ENCODE measurements at places on chromosomes 4 and X.

DNA sequence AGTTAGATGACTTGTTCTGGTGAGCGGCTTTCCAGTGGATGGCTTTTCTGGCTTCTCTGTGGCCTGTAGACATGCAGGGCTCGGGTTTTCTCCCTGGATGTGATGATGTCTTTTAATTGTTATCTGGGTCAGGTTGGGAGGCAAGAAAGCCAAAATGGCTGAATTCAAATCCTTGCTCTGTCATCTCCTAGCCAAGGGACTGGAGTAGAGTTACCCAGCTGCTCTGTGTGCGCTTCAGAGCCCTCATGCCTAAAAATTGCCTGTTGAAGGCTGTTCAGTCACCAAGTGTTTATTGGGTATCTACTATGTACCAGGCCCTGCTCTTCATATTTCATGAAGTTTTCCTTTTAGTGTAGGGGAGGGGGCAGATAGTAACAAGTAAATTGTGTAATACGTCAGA is 7.3 kb downstream of the DCUN1D4 start:
- no peak for DNase-seq

DNA sequence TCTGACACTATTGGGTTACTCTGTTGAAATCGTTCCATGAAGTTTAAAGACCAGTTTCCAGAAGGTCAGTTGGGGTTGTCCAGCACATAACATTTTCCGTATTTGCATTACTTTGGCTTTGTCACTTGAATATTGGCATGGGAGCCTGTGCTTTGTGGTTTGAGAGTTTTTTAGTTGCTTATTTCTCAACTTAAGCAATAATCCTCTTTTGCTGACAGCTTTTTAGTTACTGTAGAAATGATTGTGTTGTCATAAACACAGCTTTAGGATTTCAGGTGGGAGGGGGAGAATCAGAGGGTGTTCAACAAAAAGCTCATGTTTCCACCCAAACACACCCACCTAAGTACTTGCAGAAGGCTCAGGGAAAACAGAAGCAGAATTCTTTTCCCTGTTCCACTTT is 210.7 kb upstream of the TLL1 start:
- DNase-seq, result no peak

DNA sequence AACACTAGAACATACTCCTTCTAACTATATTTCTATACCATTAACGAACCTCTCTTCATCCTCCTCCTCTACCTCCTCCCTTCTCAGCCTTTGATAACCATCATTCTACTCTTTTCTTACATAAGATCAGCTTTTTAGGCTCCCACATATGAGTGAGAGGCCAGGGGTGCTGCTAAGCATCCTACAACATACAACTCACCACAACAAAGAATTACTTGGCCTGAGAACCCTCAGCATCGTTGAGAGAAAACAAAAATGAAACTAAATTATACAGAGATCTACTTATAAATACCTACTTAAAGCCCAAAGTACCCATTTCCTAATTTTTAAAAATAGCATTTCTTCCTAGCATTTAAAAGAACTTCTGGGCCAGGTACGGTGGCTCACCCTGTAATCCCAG is 77.7 kb downstream of the CC2D2A start:
- no peak for DNase-seq

DNA sequence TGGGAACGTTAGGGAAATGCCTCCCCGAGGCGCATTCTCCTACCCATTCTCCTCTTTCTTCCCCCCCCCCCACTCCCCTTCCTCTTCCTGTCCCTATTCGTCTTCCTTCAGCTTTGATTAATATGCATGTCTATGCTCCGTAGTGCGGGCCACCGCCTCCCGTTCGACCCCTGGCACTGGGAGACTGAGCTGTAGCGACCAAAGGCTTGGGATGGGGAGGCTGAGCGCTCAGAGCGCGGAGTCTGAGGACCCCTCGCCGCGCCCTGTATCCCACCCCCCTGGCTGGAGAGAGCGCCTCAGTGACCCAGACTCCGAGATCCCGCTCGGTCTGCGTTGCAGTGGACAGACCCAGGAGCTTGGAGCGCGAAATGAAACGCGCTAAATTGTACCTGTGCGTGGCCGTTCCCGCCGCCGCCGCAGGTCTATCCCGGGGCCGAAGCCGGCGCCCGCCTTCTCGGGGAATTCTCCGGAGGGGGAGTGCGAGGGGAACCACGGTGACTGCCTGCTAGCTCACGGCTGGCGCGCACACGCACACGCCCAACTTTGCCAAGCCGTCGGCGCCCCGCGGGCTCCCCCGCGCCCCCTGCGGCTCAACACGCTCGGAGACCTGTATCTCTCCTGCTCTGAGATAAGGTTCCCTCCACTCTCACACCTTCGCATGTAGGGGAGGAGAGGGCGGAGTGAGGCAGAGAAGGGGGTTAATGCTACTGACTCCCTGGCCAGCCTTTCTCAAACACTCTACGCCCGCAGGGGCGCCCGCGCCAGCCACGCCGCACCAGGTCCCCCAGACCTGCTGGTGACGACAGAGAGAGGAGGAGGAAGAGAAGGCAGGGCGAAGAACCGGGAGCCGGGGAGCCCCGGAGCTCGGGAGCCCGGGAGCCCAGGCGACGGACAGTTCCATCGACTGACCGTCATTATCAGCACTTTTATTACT is 1.5 kb upstream of the PTCHD1 start:
- DNase-seq, result no peak

- DNase-seq, result no peak
These were observed 115.1 kb upstream of the SFRP2 start for GRCh38 chr4:153904011-153904410.

GRCh38 chr4:53589511-53589910 is 1.8 kb downstream of the LNX1 start:
- DNase-seq, result no peak

DNA sequence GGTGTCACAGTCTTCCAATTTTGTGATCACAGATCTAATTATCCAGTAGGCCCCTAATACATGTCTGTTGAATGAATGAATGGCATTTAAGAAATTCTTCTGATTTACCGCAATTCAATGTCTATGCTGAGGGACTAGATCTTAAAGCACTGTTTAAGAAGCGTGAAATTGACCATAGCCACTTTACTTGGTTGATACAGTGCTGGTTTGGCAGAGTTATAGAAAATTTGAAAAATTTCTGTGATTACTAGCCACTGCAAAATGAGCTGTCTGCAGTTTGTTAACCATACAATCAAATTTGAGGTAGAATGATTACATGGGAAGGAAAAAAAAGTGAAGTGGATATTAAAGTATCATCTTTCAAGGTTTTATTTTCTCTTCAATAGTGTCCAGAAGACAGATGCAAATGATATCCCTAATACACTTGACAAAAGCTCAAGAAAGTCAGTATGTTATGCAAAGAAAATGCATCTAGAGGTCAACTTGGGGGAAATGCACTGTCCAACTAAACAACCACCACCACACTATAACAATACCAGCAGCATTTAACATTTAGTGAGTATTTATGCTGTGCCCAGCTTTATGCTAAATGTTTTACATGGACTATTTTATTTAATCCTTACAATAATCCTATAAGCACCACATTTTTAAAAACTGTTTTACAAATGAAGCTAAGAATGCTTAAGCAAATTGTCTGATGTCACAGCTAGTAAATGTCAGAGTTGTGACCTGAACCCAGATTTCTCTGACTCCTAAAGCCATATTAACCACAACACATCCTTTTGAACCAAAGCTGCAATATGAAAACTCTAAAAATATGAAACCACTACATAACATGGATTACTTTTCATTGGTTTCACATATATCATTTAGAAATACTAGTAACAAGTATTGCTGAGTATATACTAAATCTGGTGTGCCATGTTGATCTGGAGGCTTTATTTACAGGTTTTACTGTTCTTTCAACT is 217.9 kb upstream of the MAB21L2 start:
- DNase-seq, result no peak

GRCh38 chrX:54748626-54749025 is 49.4 kb downstream of the ITIH6 start:
- DNase-seq, result no peak

DNA sequence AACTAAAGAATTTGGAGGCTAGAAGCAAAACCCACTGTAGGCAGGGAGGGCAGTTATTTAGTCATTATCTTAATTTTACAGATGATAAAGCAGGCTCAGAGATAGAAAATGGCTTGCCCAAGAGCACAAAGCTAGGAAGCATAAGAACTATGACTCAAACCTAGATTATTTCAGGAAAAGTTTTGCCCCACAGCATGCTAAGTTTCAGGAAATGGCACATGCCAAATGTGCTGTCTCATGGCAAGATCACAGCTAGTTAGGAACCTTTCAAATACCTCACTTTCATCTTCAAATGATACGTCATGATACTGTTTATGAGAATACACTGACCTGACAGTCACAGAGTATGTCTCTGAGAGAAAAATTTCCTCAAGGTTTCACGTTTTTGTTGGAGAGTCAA is 78.5 kb upstream of the SPANXC start:
- DNase-seq, result no peak

DNA sequence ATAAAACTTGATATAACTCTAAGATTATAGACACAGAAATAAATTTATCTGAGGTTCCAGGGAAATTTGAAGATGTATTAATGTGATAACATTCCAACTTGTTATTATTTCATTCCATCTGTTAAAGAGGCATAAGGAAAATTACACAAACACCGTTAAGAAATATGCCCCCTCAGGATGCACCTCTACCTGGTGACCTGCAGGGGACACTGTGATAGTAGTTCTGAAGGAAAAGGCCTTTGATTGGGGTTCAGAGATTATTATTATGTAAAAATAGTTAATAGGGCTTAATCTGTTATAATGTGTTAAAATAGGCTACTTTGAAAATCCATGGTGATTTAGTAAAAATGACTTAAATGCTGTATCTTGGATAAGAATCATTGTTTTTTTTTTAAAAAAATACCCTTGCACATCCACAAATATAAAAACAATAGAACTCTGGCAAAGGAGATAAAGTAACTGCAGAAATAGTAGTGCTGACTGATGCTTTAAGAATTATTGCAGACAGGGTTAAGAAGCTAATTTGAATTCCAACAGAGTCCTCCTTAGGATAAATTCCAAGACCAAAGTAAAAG is 6.1 kb upstream of the ABRAXAS1 start:
- DNase-seq, result peak; percentile 62

- no peak for DNase-seq
These were observed 5.8 kb downstream of the VMA21 start for GRCh38 chrX:151402719-151403390.

GRCh38 chr4:145279122-145279960 is 99.0 kb upstream of the OTUD4 start:
- no peak for DNase-seq
